Suppressor macrophage (primary cell): ENCODE measurements at places on chromosomes 3 and 15.

DNA sequence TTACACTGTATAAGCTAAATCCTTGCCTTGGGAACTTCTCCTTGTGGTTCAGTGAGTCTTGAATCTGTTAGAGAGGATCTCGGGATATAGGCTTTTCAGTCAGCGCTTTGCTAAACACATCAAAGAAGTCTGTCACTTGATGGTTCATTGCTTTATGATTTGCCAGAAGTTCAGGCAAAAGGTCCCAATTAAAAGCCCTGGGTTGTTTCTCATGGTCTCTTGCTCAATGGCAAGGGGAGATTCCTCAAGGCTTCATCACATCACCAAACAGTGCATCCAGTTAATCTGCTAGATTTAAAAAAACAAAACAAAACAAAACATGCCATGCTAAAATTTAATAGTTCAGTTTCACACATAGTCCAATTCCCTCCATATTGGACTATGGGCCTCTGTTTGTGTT lies 114.8 kb downstream of the FILIP1L start:
- no peak for DNase-seq

- DNase-seq = no peak
Observed at GRCh38 chr3:25854214-25854613, 64.3 kb downstream of the OXSM start.

DNA sequence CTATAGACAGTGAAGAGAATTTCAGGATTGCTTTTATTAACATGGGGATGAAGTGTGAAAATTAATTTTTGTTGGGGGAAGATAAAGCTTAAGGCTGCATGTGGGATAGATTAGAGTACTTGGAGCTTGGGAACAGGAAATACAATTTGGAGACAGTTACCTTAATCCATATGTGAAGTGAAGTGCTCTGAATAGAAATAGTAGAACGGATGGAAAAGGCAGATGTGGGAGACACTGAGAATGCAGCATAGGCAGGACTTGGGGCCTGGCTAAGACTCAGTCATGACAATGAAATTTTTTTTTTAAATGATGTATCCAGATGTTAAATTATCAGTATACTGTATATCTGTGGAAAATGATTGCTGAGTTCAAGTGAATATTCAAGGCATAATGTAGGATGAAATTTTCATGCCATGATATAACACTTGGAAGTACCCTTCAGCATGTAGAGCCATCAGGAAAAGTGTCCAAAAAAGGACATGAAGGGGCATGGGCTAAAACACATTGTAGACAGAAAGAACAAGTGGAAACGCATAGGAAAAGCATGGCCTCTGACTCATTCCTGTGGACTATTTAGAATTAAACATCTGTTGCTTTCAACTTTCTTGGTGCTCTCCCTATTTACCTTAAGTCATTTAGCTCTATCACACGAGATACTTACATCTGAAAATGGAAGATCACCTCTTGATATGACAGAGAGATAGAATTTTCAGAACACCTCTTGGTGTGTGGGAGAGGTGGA lies 134.8 kb downstream of the RBMS3 start:
- DNase-seq = no peak

GRCh38 chr15:41408234-41408641 lies 5.9 kb upstream of the NDUFAF1 start:
- peak; percentile 61 for DNase-seq

- no peak for DNase-seq
Observed at GRCh38 chr15:40680151-40680550, 14.8 kb upstream of the RAD51 start.

DNA sequence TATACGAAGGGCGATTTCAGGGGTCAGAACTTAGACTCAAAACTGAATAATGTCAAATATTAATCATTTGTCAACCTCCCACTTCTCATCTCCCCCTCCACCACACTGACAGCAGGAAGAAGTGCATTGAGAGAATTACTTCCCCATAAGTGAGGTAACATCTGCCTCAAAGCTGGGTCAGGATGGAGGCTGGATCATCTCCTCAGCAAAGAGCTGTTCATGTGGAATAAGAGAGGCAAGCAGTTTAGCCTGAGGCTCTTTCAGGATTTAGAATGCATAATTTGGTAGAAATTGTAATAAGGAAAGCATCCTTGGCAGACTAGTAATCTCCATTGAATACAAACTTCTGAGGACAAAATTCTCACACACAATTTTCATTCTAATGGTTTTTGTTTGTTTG lies 512.1 kb downstream of the ROBO1 start:
- DNase-seq = no peak

GRCh38 chr3:99473321-99473751 lies 165.1 kb upstream of the COL8A1 start:
- DNase-seq = no peak

GRCh38 chr3:135895106-135895733 lies 70.3 kb upstream of the PPP2R3A start:
- peak; percentile 76 for DNase-seq

DNA sequence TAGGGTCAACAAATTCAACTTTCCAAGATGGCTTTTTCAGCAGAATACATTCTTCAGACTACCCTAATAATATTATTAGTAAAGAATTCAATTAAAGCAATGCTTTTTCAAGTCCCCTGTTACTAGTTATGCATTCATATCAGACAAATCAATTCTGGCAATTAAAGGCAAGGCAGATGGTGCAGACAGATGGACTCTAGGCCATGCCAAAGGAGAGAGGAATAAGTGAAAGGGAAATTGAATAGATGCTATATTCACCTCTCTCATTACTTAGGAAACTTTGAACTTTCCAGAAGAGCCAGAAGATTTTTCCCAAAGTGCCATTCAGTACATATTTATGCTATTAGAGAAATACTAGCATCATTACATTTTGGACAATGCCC lies 487.7 kb upstream of the RASGRP1 start:
- no peak for DNase-seq

GRCh38 chr15:37125143-37125542 lies 24.8 kb upstream of the MEIS2 start:
- DNase-seq = no peak

- peak; percentile 73 for DNase-seq
Observed at GRCh38 chr15:68781766-68782588, 38.7 kb downstream of the ANP32A start.

GRCh38 chr3:60176614-60177013 lies 1074.6 kb downstream of the FHIT start:
- no peak for DNase-seq

DNA sequence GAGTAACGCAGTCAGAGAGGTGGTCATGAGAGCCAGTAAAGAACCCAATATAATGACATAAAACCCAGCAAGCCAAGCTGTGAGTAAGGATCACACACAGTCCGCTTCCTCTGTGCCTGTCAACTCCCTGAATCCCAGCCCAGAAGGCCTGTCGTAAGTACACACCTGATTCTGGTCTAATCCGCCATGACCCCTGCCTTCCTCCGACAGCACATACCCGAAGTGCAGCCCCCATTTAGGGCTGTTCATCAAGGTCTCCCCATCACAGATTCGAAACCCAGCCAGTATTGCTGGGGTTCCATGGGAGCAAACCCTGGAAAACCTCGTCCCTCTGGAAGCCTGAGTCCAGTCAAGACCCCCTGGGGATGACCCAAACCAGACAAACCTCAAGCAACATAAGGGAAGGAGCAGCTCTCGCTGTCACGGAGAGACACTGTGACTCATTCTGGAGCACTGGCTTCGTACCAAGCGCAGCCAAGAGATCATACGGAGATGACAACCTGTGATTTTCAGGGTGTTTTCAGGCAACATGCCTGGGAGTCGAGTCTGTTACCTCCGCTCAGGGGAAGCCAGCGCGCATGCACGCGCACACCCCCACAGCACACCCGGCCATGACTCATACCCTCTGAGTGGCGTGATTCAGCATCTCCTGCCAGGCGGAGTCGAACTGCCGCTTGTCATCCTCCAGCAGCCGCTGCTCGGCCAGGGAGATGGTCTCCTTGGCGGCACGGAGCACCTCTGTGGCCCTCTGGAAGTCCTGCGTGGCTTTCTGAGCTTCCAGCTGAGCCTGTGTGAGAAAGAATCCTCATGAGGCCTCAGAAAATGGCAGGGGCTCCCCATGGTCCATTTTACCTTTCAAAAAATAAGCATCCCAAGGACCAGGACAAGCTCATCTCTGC lies 63.0 kb downstream of the SH3BP5 start:
- DNase-seq = peak; percentile 95

- DNase-seq = no peak
Observed at GRCh38 chr3:133992381-133992780, 37.3 kb downstream of the SLCO2A1 start.

- no peak for DNase-seq
Observed at GRCh38 chr3:16545413-16546185, 32.1 kb upstream of the RFTN1 start.

GRCh38 chr3:124787476-124788195 lies 57.4 kb downstream of the UMPS start:
- DNase-seq = no peak

- peak; percentile 10 for DNase-seq
Observed at GRCh38 chr3:177647341-177647740, 450.1 kb upstream of the TBL1XR1 start.

DNA sequence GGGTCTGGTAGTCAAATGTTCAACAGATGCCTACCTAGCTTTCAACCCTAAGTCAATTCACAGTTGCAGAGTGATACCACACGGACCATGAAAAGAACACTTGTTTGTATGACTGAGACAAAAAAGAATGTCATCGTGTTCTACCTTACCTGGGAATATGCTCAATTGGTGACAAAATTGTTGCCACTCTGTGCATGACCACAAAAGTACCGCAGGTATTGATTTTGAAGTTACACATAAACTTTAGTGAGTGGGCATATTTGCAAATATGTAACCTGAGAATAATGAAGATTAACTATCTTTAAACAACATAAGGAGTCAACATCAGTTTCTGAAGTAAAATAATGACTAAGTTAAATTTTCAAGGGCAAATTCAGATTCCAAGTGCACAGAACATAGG lies 53.4 kb upstream of the SNRPN start:
- no peak for DNase-seq

DNA sequence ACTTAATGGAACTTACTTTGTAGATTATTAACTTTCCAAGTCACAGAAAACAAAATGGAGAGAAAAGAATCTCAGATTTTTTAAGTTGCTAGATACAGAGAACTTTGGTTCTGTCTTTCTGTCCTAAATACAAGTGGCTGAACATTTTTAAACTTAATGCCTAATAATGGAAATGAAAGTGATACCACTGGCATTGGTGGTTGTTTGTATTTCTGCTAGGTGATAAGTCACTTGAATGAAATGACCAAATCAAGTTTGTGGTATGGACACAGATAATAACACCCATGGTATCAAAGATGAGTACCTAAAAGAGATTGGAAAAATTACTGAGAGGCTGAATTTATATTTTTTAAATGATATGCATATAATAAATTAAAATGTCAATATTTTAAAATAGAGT lies 502.1 kb downstream of the CNTN6 start:
- no peak for DNase-seq

DNA sequence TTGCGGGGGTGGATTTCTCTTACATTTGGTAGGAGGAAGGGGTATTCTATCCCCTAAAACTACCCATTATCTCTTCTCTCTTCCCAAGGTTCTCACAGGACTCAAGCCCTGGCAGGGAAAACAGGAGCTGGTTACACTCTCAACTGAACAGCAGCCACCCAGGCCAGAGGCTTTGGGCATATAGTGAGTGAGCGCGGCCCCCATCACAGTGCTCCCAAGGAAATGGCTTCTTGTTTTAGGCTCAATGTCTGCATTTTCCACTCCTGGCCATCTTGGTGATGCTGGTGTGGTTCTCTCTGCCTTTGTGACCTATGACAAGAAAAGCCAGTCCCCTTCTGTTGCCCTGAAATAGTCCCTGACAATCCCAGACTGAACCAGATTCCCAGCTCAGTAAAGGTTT lies 50.1 kb downstream of the WDR76 start:
- no peak for DNase-seq

GRCh38 chr3:76034649-76035048 lies 249.3 kb upstream of the ZNF717 start:
- DNase-seq = no peak

GRCh38 chr3:57100046-57100695 lies 39.7 kb downstream of the SPATA12 start:
- peak; percentile 88 for DNase-seq

GRCh38 chr3:46690798-46691197 lies 2.7 kb downstream of the ALS2CL start:
- no peak for DNase-seq

- no peak for DNase-seq
Observed at GRCh38 chr3:57199895-57200297, at the start of gene HESX1. Gene HESX1, minus strand, starts transcription at chr3:57199978. Its CDS starts 60 bp downstream, at chr3:57199918.

DNA sequence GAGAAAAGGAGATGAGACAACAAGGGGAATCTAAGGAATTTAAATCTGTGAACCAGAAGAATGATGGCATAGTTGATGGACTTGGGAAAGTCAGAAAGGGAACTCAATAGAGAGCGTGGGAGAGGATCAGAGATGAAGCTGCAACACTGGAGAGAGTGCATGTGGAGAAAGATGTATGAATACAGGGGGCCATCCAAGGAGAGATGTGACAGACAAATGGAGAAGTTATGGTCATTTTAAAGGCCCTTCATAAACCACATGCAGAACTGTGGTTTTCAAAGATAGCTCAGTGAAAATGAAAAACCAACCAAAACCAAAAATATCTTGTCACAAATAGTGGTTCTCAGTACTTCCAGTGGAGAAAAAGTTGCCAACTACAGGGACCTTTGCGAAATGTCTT lies 265.2 kb downstream of the SUCLG2 start:
- DNase-seq = peak; percentile 52

GRCh38 chr3:176514297-176514696 lies 683.0 kb downstream of the TBL1XR1 start:
- DNase-seq = peak; percentile 5
